NCI-H526 treated with DMSO at 0.1 percent for 48 hours (cell line): ENCODE measurements at places on chromosomes 12 and 14.

DNA sequence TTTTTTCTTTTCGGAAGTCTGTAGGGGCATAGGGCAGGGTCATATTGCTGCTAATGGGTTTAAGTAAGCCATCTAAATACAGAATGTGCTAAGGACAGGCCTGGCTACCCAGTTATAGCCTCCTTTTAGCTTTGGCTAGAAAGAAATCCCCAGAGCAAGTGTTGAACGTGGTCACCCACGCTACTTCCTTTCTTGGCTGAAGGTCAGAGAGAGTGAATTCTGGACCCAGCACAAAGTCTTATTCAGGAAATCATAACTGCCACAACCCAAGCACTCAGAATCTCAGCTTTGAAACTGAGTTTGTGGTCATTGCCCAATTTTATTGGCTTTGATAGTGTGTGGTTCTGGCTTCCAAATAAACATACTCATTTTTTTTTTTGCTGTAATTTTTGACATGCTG is 542.1 kb upstream of the ATP2B1 start:
- DNase-seq = no peak

DNA sequence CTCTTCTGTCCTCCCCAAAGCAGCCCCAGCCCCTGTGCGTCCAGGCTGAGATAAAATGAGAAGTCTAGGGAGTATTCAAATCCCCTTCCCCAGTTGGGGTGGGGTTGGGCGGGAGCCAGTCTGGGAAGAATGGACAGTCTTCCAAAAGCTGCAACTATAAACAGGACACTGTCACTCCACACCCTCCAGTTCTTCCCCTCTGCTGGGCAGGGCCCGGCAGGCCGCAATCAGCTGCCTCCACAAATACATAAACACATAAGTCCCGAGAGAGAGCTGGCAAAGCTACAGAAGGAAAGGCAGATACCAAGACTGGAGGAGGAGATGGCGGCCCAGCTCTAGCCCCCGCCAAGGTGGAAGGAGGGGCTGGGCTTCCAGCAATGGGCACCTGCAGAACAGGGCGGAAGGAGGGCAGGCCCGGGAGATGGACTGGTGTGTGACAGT is 12.7 kb downstream of the LTBP2 start:
- DNase-seq = no peak

DNA sequence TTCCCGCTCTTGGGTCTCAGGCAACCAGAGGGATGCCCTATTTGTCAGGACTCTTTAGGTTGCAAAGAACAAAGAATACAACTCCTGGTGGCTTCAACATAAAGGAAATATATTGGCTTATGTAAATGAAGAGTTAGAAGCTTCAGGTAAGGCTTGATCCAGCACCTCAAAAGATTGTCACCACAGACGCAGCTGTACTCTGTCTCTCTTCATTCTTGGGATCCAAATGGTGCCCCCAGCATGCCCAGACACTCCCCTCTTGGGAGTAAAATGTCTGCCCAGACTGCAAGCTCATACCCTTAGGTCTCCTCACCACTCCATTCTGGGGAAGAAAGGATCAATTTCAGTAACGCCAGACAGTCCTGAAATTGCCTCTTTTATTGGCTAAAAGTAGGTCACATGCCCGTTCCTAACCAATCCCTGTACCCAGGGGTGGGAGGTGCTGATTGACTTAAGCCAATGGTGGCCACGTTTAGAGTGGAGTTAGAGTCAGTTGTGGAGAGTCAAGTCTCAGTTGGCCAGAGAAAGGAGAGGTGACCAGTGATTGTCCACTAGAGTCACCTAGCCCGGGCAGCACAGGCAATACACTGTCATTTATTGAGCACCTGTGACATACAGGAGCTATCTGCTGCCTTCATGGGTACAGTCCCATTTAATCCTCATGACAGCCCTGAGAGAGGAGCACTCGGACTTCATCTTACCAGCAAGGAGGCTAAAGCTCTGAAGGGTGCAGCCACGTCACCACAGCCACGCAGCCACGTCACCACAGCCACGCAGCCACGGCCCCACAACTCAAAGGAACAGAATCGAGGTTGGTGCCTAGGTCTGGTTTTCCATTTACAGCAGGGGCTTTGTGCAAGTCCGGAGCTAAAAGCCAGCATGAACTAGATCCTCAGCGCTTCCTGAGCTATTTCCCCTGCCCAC is 19.7 kb upstream of the BEGAIN start:
- DNase-seq = no peak

GRCh38 chr12:92908108-92908507 is 21.0 kb downstream of the EEA1 start:
- DNase-seq = no peak

GRCh38 chr14:78048120-78048519 is 122.1 kb upstream of the NRXN3 start:
- no peak for DNase-seq
